ENCODE measurements at places on chromosomes 1 and 21.

DNA sequence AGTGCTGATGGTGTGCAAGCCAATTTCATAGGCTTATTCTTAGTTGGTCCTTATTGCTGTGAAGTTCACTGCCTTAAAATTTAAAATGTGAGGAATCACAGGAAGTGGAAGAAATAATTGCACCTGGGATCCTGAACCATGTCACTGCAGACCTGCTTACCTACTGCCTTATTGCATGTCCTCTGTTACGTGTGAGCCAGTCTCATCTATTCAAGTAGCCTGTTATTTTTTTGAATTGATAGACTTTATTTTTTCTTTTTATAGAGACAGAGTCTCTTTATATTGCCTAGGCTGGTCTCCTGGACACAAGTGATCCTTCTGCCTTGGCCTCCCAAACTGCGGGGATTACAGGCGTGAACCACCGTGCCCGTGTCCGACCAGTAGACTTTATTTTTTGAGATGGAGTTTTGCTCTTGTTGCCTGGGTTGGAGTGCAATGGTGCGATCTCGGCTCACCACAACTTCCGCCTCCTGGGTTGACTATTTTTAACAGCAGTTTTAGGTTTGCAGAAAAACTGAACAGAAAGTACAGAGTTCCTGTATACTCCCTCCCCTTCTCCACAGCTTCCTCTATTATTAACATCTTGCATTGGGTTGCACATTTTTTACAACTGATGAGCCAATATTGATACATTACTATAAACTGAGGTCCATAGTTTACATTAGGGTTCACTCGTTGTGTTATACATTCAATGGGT, 14.0 kb upstream of the DISC1 start:
- DNase-seq: no peak

DNA sequence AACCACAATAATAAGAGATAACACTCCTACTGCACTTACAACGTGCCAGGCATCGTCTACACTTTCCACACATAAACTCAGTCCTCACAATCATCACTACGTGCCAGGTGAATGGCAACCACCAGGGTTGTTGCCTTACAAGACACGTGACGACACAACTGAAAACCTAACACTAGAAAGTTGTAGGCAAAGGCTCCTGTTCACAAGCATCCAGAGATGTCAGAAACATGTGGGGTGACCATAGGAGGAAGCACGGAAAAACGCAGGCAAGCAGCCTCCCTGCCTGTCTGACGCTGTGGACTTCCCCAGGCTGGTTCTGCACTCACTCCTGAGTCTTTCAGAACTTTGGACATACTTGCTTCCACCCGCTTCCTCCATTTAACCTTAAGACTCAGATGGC, 7.0 kb downstream of the CAPZB start:
- DNase-seq: no peak

DNA sequence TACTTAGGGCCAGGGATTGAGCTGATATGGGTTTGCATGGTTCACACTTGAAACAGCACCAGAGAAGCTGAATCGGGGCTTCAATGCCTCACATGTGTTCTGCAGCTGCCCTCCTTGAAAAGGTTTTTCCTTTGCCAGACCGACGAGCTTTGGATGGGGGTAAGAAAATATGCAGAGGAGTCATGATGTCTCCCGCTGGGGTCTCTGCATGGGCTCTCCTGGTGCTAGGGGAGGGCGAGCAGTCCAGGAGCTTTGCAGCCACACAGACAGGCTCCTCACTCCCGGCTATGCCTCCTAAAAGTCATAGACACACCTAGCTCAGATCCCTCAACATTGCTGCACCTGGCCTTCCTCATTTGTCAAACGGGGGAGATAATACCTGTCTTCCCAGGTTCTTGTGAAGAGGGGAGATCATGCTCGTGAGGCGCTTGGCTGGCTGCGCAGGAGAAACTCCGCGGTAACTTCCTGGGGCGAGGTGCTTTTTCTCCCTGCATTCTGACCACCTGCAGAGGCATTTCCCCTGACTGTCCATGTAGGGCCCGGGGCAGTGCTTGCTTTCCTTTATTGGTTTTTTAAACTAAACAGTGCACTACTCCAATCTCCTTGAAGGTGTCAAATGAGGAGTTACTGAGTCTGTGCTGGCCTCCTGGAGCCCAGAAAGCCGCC, 112.4 kb downstream of the PLXNA2 start:
- no peak for DNase-seq

GRCh38 chr1:104084380-104084779, 334.7 kb downstream of the AMY1C start:
- no peak for DNase-seq

GRCh38 chr1:161930064-161930463, 93.6 kb downstream of the OLFML2B start:
- DNase-seq: no peak

DNA sequence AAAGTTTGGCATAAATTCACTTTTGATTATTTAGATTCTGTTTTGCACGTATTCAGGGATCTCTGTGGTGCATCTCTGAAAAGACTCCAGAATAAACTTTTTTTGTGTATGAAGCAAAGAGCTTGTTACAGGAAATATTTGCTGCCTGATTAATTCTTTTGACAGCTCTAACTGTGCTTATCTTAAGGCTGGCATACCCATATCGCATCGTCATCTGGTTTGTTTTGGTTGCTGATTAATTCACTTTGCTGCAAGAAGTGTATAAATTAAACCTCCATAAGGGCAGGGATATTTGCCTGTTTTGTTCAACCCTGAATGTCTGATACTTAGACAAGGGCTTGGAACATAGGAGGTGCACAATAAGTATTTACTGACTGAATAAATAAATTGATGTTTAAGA, 17.5 kb upstream of the DUSP10 start:
- no peak for DNase-seq

GRCh38 chr1:185804206-185804605, 70.0 kb downstream of the HMCN1 start:
- DNase-seq: no peak

- no peak for DNase-seq
Measured at GRCh38 chr1:245211761-245212160, 57.0 kb downstream of the KIF26B start.

DNA sequence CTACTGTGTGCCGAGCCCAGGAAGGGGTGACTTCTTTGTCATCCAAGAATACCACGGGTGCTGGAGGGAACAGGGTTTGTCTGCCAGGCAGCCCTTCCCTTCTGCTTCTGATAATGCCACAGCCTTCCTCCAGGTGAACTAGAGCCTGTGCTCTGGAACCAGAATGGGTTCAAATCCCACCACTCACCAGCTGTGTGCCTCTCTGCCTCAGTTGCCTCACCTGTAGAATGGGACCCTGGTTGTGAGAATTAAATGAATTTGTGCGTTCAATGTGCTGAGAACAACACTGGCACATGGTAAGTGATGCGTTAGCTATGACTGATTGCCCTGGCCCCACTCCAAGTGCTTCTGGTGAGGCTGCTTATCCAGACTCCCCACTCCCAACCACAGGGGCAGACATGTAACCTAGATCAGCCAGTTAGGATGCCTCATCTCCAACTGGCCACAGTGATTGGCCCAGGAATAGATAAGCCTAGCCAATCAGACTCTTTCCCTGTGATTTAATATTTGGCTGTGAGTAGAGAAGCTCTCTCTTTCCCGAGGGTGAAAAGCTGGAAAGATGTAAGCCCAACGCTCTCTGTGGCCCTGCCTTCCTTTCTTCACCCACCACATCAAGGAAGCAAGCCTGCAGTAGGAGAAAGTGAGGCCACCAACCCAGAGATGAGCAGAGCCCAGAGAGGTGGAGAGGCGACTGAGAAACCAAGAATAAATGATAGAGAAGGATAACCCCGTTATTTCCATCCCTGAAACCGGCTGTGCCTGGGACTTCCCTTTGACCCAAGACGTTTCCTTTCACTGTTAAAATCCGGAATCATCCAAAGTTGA, 20.8 kb upstream of the LAPTM5 start:
- no peak for DNase-seq
